Stimulated activated CD8-positive, alpha-beta memory T cell treated with anti-CD3 and anti-CD28 coated beads, Interleukin-2, amount 100 ng/mL, for 1 hour (primary cell): ENCODE measurements at places on chromosomes 7 and 10.

GRCh38 chr10:110057456-110057855 lies 49.7 kb downstream of the ADD3 start:
- no peak for DNase-seq

DNA sequence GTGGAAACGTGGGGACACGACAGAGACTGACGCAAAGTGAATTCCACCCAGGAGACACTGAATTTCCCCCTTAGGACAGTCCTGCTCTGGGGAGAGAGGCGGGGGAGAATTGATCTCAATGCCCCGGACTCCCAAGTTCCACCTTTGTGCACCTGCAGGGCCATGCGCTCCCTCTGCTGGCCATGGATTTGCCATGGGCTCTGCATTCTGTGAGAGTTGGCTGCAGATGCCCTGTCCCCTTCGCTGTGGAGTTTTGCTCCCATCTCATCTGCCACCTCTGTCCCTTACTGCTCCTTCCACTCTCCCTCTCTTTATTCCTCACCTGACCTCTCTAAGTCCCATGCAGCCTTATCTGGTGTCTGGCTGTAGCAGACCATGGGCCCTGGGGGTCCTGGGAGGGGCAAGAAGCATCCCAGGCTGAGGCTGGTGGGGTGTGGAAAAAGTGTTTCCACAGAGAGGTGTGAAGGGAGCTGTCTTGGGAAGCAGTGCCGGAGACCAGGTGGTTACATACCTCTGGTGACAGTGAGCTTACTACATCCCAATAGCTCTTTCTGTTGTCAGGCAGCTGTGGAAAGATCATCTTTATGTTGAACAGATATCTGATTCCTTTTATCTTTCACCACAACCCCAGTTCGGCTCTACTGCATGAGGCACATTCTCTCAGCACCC lies 14.3 kb downstream of the GHRHR start:
- DNase-seq = no peak

DNA sequence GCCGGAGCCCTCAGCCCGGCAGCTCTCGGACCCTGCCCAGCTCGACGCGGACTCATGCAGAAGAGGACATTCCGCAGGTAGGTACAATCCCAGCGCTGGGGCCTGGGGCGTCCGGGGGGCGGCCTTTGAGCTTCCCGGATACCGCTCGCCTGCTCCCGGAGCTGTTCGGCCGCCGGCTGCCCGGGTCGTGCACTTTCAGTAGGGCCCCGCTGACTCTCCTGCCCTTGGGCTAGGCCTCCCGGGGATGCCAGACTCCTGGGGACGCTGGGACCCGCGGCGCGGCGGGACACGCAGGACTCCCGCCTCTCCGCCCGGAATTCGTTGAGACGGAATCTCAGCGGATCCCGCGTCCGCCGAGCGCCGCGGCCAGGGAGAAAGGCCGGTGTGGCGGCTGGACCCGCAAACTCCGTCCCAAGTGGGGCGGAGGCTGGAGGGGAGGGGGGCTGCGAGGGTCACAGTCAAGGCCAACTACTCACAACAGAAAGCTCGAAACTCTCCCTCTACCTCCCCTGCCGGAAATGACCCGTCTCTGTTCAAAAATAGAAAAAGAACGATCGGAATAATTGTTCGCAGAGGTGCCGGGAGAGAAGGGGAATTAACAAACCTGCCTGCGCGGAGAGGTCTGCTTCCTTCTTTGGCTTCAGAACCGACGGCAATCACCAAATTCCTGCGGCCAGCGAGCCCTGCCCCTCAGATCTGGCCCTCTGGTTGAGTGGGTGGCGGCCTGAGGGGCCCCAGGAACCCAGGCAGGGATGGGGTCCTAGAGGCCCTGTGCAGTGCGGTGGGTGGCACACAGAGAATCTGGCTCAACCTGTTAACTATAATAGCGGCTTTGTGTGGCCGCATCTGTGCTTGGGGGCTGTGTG lies 9.2 kb downstream of the TLX1 start:
- no peak for DNase-seq

- DNase-seq = no peak
These were observed 74.9 kb downstream of the CARD11 start for GRCh38 chr7:2968616-2969397.

DNA sequence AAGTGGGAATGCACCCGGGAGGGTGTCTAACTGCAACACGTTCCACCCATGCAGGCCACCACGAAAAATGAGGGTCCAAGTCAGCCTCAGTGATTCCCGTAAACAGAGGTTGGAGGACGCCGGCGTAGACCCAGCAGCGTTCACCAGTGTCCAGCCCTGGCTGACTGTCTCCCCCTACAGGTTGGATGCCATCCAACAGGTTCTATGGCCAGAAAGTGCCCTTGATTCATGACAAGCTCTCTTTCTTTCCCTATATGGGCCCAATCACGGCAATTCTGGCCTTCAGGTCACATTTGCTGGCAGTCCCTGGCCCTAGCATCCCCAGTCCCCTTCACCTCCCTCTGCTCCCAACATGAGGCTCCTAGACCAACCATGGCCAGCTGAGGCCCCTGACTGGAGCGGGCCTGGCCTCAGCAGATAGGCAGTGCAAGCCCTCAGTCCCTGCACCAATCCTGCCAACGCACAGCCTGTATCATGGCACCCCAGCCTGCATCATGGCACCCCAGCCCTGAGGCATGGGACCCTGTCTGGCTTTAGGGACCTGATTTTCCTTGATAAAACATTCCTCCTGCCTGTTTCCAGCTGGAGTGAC lies 227.4 kb downstream of the GRID1 start:
- no peak for DNase-seq

DNA sequence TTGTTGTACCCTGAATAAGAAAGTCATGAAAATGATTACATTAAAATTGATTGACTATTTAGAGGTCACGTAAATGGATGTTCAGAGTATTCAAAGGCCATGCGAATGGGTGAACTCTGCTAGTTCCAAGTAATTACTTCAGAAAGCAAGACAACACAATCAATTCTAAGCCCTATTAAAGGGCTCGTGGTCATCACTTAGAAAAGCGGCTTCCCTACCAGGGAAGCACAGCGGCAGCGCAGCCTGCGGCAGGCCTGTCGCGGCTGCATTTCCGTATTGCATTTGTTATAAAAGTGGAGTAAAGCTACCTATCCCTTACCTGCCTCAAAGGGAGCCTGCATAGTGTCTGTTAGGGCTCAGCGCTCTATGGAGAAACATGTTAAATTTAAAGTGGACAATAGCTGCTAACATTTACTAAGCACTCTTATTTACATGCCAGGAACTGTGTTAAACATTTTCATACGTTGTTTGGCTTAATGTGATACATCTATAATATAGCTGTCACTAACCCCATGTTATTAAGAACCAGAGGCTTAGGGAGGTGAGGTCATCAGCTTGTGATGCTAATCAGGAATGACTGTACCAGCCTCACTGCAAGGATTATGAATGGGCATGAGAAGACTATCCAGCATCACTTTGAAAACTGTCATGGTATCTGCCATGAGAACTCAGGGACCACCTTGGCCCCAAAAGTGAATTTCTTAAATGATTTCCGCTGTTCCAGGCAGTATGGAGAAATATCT lies 187.5 kb downstream of the CELF2 start:
- DNase-seq = no peak

DNA sequence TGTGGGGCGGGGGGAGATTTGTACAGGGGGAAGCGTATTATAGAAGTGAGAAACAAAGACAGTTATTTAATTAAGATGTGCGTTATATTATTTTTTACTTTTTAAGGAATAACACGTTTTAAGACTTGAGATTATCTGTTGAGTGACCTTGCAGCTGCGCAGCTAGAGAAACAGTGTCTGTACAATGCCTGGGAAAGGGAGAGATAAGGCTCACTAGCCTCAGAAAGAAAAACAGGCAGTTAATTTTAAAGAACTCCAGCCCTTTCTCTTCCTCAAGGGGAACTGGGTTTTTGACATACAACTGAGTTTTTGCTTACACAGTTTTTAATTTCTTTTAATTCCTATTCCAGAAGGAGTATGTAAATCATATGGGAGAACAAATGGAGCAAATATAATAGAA lies 50.7 kb downstream of the LMBR1 start:
- DNase-seq = no peak

DNA sequence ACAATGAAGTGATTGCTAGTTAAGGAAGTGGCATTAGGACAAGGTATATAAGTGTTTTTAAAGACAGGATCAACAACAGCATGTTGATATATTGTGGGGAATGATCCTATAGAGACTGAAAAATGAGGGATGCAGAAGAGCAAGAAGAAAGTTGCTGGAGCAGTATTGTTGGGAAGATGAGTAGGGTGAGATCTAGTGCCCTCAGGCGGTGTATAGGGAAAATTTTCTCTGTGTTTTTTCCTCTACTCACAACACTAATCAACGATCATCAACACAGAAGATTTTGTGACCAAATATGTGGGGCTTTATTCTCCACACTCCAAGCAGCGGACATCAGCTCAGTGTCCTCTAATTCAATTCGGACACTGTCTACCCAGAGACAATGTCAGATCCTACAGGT lies 9.6 kb upstream of the PTTG1IP2 start:
- DNase-seq = no peak

DNA sequence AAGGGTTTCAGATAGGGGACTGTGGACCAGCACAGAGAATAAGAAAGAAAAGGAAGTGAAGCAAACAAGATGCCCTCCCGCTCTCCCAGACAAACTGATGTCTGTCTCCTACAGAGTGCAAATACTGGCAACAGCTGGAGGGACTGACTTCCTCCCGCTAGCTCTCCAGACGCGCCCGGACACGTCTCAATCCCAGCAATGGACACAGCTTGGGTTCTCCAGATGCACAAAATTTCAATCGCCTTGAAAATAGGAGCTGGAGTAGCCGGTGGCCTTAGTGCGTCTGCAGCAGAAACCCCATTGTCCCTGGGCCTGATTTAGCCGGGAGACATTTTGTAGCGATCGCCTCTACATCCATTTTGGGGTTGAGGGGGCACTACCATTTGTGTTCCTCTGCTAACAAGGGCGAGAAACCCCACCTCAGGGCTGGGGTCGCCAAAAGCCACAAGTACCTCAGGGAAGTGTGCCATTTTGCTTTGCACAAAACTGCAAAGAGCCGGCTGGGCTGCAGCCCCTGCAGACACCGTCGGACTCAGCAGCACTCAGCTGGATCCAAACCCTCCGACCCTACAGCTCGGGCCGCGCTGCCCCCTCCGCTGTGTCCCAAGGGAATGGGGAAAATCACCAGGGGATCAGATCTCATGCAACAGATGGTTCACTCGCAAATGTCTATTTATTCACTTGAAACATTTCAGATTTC lies 5.9 kb downstream of the CPA2 start:
- DNase-seq = no peak

DNA sequence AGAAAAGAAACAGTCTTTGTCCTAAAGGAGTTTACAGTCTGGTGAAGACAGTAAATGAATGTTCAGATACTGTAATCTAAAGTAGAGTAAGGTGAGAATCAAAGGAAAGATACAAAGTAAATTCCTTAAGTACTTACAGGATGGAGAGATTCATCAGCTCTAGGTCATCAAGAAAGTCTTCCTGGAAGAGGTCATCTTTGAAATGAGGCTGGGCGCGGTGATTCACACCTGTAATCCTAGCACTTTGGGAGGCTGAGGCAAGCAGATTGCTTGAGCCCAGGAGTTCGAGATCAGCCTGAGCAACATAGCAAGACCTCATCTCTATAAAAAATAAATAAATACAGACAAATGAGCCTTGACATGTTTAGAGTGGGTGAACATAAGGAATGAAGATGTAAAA lies 18.3 kb downstream of the FHIP2A start:
- DNase-seq = no peak

- no peak for DNase-seq
These were observed 50.3 kb upstream of the ZEB1 start for GRCh38 chr10:31268444-31269303.

- DNase-seq = no peak
These were observed 150.4 kb downstream of the MAD1L1 start for GRCh38 chr7:2082139-2082998.

DNA sequence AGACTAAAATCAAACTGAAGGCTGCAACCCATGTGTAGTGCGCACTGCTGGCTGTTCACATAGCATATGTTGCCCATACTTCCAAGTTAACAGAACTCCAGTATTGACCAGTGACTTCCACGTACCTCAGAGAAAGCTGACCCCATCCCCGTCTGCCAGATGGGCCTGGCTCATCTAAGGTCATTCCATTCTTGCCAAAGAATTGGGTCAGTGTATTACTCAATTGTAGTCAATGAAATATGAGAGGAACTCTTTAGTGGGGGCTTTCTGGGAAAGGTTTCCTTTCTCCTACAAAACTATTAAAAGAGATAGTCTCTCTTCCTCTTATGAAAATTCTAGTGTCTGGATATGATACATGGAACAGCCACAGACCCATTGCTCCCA lies 238.6 kb downstream of the COBL start:
- no peak for DNase-seq

GRCh38 chr7:102271158-102271798 lies 15.4 kb upstream of the SH2B2 start:
- no peak for DNase-seq

DNA sequence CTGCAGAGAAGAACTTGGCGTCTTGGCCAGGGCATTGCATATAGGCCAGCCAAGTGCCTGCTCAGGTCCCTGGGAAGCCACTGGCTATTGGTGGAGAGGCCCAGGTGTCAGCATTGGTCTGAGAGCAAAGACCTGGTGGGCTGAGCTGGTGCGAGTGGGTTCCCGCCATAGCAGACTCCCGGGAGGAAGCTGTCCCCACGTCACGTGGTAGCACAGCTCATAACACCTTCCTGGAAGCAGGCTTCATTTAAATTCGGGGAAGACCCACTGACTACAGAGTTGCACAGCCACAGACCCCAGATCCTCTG lies 130.5 kb downstream of the WDR37 start:
- no peak for DNase-seq

DNA sequence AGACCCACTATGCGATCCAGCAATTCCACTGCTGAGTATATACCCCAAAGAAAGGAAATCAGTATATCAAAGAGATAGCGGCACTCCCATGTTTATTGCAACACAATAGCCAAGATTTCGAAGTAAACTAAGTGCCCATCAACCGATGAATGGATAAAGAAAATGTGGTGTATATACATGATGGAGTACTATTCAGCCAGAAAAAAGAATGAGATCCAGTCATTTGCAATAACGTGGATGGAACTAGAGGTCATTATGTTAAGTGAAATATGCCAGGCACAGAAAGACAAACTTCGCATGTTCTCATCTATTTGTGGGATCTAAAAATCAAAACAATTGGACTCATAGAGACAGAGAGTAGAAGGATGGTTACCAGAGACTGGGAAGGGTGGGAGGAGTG lies 7.1 kb upstream of the NMT2 start:
- no peak for DNase-seq

DNA sequence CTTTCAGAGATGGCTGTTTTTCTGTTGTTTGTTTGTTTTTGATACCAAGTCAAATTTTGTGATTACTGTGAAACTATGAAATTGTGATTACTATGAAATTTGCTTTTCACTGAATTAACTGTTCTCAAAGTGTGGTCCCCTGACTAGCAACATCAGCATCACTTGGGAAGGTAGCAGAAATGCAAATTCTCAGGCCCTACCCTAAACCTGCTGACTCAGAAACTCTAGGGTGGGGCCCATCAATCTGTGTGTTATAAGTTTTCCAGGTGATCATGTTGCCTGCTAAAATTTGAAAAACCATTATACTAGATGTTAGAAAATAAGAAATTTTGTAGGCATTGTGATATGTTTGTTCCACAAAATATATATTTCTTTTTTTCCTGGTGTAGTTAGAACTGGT lies 1.2 kb downstream of the IFIT1B start:
- no peak for DNase-seq
